Mesendoderm (in vitro differentiated cells): ENCODE measurements at places on chromosomes 16 and 17.

GRCh38 chr16:20620770-20621169, 44.6 kb upstream of the ACSM2B start:
- no peak for DNase-seq

GRCh38 chr17:63978272-63979200, 5.8 kb upstream of the SCN4A start:
- no peak for DNase-seq

DNA sequence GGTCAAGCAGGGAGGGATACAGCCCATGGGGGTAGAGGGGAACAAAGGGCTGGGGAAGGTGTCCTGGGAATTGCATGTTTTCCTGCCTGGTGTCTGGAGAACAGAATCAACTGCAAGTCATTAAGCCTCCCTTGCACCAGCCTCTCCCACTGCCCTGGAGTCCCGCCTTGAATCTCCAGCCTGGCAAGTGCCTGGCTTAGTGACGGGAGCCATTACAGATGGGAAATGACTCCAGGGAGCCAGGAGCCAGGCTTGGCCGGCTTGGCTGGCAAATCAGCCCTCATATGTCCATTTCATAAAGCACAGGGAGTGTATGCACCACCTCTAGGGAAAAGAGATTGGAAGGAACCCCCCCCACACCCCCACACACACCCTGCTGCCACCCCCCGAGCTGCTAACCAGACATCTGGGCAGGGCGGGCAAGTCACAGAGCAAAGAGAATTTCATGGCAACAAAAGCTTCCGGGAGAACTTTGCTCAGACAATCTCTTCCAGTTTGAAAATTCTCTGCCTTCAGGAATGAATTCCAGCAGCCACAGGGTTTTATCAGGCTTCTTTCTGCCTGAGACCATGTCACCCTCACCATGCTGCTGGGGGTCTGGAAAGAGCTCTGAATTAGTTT, 127.7 kb downstream of the NTN1 start:
- DNase-seq = no peak

DNA sequence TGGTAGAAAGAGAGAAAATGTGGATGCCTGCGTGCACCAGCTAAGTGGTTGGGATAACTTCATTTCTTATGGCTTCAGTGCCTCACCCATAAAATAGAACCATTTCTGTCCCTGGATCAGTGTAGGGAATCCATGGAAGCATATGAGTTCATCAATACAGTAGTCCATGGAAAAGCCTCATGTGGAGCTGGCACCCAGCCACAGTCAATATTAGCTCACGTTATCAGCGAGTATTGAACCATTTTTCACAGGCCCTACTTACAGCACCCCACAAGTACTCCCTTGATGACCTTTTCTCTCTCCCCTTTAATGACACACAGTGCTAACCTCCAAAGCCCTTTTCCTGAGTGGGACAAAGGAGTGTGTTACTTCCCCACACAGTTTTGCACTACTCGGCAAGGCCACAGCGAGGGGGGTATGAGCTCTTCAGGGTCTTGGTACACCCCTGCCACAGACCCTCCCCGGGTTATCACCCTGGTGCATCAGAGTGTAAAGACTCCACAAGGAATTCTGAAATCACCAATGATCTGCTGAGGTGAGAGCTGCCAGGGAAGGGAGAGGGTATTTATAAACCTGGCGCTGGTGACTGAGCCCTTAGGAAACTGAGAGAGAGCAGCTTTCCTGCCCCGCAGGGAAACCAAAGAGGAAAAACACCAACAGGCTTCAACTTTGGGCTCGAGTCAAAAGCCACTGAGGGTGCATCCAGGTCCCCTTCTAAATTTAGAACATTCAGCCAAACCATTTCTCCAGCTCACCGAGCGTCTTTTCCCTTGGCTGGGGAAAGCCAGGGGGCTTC, 36.9 kb downstream of the DYNLRB2 start:
- no peak for DNase-seq

DNA sequence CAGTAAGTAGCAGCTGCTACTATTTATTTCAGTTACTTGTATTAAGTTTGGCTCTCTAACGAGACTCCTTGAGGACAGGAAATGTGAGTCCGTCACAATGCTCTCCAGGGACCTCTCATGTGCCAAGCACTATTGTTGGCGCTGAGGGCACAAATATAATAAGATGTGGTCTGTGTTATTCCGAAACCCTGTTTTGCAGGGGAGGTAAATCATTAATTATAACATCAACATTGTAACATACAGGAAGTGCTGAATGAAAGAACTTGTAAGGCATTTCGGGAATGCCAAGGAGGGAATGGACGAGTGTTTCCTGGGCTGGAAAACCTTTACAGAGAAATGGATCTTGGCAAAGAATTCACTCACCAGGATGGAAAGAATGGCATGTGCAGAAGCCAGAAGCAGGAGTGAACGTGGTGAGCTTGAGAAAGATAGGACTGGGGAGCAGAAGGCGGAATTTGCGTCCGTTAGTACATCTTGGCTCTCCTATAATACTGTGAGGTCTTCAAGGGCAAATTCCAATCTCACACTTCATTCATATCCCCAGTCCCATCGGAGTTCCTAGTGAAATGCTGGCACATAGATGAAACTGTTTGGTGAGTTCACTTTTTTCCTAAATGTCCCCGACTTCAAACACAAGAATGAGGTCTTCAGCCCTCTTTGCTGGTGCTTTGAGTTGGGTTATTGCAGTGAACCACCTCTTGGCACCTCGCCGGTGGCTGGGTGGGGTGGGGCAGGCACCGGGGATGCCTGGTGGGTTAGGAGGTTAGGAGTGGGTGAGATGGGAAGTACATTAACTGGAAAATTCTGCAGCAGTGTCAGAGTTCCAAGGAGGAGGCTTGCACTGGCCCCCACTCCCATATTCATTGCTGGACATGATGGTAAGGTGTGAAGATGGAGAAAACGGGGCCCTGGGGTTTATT, 11.5 kb downstream of the TAC4 start:
- DNase-seq = peak; percentile 47

- no peak for DNase-seq
Measured at GRCh38 chr16:29992344-29992967, 3.0 kb downstream of the HIRIP3 start.

DNA sequence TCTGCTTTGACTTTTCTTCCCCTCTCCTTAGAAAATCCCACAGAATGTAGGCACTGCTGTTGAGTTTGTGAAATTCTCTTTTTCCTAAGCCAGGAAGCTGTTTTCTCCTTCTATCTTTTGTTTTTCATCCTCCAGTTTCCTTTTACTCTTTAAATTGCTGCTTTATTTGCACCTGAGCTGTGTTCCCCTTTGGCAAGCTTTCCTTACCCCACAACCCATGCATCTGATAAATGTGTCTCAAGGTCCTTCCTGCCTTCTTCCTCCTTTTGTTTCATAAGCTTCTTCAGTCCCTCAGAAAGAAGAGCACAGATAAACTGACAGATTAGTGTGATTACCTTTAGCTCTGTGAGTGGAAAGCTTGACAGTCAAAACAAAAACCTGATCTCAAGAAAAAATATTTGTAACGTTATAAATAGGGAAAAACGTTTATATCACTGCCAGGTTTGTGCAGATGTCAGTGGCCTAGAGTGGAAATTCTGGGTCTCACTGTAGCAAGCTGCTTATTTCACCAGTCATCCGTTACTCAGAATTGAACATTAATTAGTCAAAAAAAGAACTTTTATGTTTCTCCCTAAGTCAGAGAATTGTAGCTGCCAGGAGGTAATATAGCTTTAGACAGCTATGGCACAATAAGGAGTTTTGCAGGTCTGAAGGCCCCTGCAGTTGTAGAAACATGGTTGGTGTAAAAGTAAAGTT, 23.6 kb downstream of the GSDMB start:
- no peak for DNase-seq

- DNase-seq = no peak
Measured at GRCh38 chr17:9900784-9901183, 4.3 kb downstream of the RCVRN start.

DNA sequence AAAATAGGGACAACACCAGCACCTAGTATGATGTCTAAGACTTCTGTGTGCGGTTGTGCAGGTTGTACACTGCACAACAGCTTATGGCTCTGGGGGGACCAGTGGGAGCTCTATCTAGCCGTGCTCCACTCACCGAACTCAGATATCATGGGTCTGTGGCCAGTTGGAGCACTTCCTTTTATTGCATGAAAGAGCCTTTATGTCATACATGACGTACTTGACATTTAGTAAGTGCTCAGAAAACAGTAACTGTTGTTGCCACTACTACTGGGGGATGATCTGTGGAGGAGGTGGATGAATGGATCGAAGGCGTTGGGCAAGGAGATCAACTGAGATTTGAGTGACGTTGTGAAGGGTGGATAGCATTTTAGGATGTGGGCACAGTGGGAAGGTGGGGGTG, 368.8 kb downstream of the SNX29 start:
- DNase-seq = no peak

DNA sequence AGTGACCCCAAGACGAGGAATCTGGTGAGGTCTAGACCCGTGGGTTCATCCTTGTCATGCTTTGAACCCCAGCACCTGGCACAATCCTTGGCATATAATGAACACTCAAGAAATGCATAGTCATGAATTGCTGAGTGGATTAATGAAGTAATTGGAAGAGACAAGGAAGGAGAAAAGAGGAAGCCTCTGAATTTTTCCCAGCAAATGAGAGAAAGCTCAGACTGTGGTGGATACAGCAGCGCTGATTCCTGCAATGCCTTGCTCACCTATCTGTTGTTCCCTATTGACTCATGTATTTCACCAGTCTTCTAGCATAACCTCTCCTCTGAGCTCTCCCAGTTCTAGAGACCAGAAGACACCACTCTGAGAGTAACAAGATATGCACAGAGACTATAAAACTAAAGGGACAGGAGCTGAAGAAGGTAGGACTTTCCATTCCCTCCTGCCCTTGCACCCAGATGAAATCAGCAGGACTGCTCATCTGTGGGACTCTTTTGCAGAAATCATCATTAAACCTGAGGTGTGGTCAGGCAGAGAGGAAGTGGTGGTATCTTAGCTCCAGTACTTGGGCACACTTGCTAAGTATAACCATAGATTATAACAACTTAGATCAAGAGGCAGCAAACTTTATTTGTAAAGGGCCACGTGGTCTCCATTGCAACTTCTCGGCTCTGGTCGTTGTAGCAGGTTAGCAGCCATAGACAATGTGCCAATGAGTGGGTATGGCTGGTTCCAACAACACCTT, 102.8 kb downstream of the MAF start:
- DNase-seq = no peak

GRCh38 chr16:85902366-85903155, 3.6 kb downstream of the IRF8 start:
- DNase-seq = no peak

DNA sequence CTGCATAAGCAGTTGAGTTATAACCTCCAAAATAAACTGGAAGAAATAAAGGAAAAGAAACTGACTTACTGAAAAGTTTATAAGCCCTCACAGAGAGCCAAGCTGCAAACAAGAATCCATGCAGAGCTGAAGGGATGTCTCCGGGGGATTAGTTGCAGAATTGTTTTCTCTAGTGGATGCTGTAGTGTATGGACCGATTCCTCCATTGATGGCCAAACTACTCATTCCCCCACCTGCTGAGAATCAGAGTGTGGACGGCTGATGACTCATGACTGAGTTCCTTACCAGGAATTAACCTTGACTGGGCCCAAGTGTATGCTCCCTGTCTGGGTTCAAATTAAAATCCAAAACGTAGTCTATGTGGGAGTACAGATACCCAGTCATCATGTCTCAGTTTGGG, 93.9 kb upstream of the CDH8 start:
- peak; percentile 17 for DNase-seq

DNA sequence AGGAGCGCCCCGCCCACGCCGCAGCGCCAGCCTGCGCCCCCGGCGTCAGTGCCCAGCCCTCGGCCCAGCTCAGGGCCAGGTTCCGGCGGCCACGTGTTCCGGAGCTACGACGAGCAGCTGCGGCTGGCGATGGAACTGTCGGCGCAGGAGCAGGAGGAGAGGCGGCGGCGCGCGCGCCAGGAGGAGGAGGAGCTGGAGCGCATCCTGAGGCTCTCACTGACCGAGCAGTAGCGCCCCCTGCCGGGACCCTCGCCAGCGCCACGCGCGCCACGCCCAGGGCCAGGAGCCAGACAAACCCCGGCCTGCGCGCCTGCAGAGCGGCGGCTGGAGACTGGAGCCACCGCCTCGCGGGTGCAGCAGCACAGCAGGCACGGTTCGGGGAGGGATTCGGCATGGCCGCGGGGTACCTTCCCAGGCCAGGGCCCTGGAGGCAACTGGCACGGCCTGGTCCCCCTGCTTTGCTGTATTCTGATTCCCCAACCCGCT, 9.3 kb downstream of the CORO6 start:
- DNase-seq = peak; percentile 96

GRCh38 chr16:56801762-56802161, 63.2 kb upstream of the SLC12A3 start:
- no peak for DNase-seq

DNA sequence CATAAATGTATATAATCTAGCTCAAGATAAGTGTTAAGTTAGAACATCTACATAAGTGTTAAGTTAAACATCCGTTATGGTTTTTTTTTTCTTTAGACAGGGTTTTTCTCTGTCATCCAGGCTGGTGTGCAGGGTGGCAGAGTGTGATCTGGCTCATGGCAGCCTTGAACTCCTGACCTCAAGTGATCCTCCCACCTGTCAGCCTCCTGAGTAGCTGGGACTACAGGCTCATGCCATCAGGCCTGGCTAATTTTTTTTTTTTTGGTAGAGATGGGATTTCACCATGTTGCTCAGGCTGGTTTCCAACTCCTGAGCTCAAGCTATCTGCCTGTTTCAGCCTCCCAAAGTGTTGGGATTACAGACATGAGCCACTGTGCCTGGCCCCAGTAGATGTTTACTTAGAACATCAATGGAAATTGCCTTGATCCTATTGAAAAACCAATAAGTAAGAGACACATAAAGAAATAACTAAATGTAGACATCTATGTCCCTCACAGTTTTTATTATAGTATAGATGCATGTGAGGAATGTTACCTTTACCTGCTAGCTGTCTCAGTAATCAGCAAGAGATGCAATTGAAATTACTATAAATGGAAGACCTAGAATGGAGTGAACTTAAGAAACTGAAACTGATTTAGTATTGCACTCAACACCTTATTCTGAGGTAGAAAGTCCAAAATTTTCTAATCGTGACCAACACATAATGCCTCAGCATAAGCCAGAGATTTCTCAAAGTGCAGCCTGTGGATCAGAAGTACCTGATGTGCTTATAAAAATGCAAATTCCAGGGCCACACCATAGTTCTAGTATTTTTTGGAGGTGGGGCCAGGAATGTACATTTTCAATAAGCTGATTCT, 5.5 kb upstream of the FAM20A start:
- DNase-seq = no peak

DNA sequence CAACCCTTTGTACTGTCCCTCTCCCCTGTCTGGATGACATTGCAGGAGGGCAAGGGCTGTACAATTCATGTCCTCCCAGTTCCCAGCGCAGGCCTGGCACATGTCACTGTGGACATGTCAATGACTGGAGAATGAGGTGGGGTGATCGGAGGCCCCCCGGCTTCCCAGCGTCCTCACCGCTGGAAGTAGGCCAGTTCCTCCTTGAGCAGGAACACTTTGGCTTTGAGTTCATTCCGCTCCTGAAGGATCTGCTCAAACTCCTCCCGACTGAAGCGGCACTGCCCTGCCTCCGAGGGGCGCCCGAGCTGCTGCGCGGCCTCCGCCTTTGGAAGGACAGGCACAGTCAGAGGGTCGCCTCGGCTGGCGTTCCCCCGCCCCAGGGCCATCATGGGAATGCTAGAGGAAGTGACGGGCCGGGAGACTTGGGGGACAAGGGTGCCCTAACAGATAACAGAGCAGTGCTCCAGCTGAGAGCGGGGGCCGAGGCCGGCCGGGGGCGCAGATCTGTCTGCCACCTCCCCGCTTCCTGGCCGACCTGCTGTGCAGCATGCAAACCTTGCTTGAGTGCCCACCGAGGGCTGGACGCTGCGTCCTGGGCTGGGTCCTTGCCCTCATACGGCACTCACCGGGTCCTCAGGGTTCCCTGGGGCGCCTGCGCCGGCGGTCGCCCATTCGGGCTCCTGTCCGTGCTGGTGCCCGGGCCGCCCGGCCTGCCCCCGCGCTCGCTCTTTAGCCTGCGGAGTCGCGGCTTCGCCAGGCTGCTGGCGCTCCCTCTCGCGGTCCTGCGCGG, 1.3 kb downstream of the RILP start:
- DNase-seq = peak; percentile 83
